ENCODE measurements at places on chromosomes 4 and X. TPM values are rescaled to one million over a fixed set of nuclear protein-coding genes. Genes with fewer than 3 reads are reported as not detected.
A peak's percentile ranks its signal among the peaks of the same experiment; 100 is the strongest.

DNA sequence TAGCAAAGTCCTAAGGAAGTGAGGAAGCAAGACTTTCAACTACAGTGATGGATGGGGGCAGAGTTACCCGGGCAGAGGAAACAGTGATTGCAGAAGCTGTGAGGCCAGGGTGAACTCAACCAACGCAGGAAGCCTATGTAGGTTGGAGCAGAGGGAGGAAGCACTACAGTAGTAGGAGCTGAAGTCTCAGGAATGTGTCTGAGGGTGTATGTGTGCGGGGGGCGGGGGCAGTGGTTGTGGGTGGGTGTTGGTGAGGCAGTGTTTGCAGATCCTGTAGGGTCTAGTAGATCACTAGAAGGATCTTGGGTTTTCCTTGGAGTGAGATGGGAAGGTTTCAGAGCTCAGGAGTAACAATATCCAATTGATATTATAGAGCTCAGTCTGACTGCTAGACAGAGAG lies 9.9 kb upstream of the MID1 start:
- H3K36me3 ChIP-seq, result no peaks in the 10 kb centered on the region
- DNase-seq, result no peak
- H3K4me1 ChIP-seq, result no peaks in the 10 kb centered on the region
- H3K27ac ChIP-seq, result no peak overlapping the region
- H3K27me3 ChIP-seq, result no peaks in the 10 kb centered on the region

DNA sequence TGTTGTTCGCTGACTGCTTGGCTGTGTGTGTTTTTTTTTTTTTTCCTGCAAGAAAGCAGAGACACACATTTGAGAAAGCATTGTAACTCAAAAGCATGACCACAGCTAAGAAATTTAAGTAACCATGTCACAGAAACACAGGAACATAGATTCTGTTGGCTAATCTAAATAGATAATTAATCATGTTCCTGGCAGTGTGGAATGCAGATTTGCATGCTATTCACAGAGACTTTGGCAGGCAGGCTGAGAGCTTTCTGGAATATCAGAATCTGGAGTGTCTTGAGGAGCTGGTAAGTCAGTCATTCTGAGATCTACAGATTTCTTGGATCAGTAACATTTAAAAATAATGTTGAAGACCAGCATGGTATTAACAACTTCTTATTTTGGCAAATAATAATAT lies 33.2 kb upstream of the SMS start:
- no peaks in the 10 kb centered on the region for H3K36me3 ChIP-seq
- no peak overlapping the region for H3K4me3 ChIP-seq
- H3K4me1 ChIP-seq, result no peaks in the 10 kb centered on the region
- no peak overlapping the region for H3K27ac ChIP-seq

- H3K27ac ChIP-seq, result no peak overlapping the region
- H3K36me3 ChIP-seq, result no peaks in the 10 kb centered on the region
- H3K4me1 ChIP-seq, result no peaks in the 10 kb centered on the region
- no peak overlapping the region for H3K4me3 ChIP-seq
Measured at GRCh38 chr4:162912482-162912881, 254.2 kb downstream of the NAF1 start.

DNA sequence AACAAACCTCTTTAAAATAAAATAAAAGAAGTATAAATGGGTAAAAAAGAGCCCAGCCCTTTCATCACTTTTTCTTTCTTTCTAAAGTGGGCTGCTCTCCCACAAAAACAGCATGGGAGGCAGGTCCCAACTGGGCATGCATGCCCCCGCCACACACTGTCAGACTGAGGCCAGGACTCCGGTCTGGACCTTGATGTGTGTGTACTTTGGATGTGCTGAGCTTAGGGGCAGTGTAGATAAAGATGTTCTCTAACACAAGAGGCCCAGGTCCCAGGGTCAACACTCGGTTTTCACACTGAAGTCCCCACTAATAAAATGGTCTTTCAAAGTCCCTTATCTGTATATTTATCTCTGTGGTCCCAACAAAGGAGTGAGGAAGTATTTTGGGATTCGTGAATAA lies 44.4 kb downstream of the ADGRA3 start:
- H3K4me3 ChIP-seq, result no peak overlapping the region
- H3K36me3 ChIP-seq, result no peaks in the 10 kb centered on the region
- no peaks in the 10 kb centered on the region for H3K4me1 ChIP-seq
- H3K27ac ChIP-seq, result no peak overlapping the region
- DNase-seq, result no peak

DNA sequence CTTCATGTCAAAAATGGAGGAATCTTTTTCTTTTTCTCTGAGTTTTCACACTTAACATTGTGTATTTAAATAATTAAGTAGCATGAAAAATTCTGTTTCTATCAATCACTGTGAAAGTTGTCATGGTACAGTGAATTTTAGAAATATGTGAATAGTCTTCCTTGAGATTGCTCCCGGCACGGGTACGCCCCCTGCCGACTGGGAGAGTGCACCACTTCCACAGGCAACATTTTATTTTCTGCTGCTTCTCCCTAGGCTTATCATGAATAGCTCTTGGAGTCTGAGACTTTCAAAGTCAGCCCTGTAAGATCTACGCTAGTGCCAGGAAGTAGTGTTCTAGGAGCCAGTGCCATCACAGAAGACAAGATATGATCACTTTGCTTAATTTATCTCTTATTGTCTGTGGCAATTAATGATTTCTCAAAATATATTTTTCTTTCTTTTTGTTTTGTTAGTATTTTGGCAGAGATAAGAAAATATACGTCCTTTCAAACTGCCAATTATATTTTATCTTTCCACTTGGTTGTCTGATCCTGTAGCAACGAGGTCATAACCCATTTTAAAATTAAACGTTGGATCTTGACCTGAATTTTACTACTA lies 763.8 kb upstream of the AADAT start:
- no peaks in the 10 kb centered on the region for H3K4me1 ChIP-seq
- H3K27ac ChIP-seq, result no peak overlapping the region
- no peak overlapping the region for H3K4me3 ChIP-seq
- H3K27me3 ChIP-seq, result no peaks in the 10 kb centered on the region
- no peaks in the 10 kb centered on the region for H3K36me3 ChIP-seq

DNA sequence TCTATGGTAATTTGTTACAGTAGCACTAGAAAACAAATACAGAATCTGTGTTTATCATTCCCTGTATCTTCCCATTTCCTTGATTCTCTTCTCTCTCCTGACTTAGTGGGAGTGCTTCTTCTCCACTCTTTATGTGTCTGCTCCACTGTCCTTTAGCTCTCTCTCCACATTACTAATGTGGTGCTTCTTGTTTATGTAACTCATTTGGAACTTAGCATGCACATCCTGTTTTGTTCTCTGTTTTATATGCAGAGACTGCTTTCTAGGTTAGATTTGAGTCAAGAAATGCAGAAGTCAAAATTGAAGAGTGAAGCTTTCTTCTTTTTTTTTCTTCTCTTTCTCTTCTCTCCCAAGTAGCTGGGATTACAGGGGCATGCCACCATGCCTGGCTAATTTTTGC lies 25.9 kb downstream of the ADH1A start:
- no peaks in the 10 kb centered on the region for H3K4me1 ChIP-seq
- no peaks in the 10 kb centered on the region for H3K27me3 ChIP-seq
- DNase-seq, result no peak
- H3K36me3 ChIP-seq, result no peaks in the 10 kb centered on the region

DNA sequence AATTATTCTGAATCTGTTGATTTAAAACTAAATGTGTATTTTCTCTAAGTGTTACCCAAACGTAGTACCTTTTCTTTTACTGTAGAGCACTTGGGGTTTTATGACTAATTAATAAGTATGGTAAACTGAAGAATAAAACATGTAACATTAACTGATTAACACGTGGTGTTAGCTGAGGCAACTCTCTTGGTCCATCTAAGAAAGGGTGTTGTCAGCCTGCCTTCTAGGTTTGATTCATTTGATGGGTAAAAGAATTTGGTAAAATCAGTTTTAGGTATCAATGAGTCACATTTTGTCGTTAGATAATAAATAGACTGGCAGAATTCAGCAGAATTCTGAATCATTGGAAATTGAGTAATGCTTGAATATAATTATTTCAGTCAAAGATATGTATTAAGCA lies 99.7 kb downstream of the AFF1 start:
- no peak for DNase-seq
- H3K27me3 ChIP-seq, result no peaks in the 10 kb centered on the region
- H3K4me1 ChIP-seq, result peaks cover 10% of the 10 kb centered on the region
- H3K36me3 ChIP-seq, result no peaks in the 10 kb centered on the region
- H3K27ac ChIP-seq, result no peak overlapping the region

DNA sequence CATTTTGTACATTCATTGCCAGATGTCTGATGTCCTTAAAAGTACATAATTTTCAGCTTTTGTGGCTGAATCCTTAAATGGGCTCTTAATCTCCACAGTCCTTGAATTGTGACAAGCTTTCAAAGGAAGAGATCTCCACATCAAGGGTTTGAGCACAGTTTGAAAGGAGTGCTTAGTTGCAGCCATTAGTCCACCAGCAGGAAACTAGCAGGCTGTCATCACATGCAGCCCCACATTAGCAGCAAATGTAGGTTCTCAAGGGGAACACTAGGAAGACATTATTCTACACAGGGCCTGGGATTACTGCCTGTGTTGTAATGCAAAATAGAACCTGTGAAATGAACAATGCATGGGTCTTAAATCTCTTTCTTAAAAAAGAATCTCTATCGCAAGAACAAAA lies 173.2 kb downstream of the CBLL2 start:
- H3K27me3 ChIP-seq, result no peaks in the 10 kb centered on the region
- no peaks in the 10 kb centered on the region for H3K4me1 ChIP-seq
- H3K27ac ChIP-seq, result no peak overlapping the region
- no peaks in the 10 kb centered on the region for H3K36me3 ChIP-seq

GRCh38 chr4:183397741-183398297 lies 46.6 kb upstream of the CDKN2AIP start:
- H3K4me1 ChIP-seq, result peaks cover 5% of the 10 kb centered on the region
- no peak for DNase-seq
- no peaks in the 10 kb centered on the region for H3K36me3 ChIP-seq
- H3K27me3 ChIP-seq, result no peaks in the 10 kb centered on the region

GRCh38 chr4:74365761-74366160 lies 816 bp downstream of the EREG start:
- peaks cover 20% of the 10 kb centered on the region for H3K4me1 ChIP-seq
- no peak for DNase-seq
- no peaks in the 10 kb centered on the region for H3K27me3 ChIP-seq

DNA sequence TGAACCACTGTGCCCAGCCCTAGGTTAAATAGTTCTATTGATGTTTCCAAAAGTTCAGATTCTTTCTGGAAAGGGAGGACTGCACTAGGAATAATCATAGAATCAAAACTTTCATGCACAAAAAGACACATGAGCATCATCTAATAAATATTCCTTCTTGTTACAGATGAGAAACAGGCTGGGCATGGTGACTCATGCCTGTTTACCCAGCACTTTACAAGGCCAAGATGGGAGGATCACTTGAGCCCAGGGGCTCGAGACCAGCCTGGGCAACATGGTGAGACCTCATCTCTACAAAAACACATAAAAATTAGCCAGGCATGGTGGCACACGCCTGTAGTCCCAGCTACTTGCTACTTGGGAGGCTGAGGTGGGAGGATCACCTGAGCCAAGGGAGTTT lies 27.7 kb downstream of the LARP7 start:
- H3K27ac ChIP-seq, result no peak overlapping the region
- no peak overlapping the region for H3K4me3 ChIP-seq
- DNase-seq, result no peak
- no peaks in the 10 kb centered on the region for H3K27me3 ChIP-seq

DNA sequence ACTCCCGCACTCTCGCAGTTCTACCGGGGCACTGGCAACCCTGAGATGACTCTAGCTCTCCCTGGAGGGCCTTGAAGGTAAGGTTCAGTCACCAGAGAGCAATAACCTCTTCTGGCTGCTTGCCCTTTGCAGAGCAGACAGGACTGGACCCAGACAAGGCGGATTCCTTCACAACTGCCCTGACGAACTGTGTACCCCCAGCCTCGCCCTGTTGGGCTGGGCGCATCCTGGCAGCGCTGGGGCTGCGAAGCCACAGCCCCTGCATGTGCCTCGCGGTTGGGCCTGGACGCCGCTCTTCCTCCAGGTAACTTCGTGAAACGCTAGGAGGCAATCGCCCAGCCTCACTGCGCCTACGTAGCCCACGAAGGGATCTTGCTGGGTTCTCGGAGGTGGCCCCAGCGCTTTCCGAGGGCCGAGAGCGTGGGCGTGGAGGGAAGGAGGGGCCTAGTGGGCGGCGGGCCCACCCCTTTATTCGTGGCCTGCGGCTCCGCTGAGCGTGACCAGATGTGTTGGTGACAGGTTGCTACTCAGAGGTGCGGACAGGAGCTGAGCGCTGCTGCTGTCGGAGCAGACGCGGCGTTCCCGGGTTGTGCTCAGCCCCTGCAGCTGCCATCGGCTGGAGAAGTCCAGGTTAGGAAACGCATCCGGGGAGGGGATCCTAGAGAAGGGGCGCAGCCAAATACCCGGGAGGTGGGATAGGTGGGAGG lies 1.9 kb upstream of the MAMLD1 start:
- H3K4me1 ChIP-seq, result peaks cover 5% of the 10 kb centered on the region
- H3K36me3 ChIP-seq, result no peaks in the 10 kb centered on the region
- DNase-seq, result no peak
- peak overlapping the region; percentile 51 for H3K4me3 ChIP-seq
- no peak overlapping the region for H3K27ac ChIP-seq

DNA sequence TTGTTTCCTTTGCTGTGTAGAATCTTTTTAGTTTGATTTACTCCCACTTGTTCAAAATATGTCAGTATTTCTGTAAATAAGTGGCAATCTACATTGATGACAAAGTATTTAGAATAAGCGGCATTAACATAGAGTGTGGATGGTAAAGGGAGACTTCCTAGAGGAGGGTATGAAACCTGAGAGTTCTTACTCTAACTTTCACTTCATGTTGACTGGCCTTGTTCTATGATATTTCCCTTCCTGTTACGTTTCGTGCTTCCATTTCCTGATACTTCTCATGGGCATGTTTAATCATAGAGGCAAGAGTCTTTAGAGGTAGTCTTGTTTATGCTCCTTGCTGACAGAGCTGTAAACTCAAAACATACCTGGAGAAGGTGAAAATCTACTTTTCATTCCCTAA lies 408.9 kb downstream of the GLUD2 start:
- H3K4me1 ChIP-seq, result no peaks in the 10 kb centered on the region
- H3K4me3 ChIP-seq, result no peak overlapping the region
- H3K27me3 ChIP-seq, result no peaks in the 10 kb centered on the region
- no peak for DNase-seq
- no peak overlapping the region for H3K27ac ChIP-seq
- no peaks in the 10 kb centered on the region for H3K36me3 ChIP-seq

PABPC5 gene
- total RNA-seq, result not detected

MAGEB2 gene
- total RNA-seq, result not detected

GLOD5 gene
- 15.3 TPM for total RNA-seq

GPR119 gene
- not detected for total RNA-seq

WNK3 gene
- total RNA-seq, result 0.83 TPM

All from Peyer's patch (tissue), 4 donors.